ENCODE measurements at places on chromosomes 16 and 17. TPM values are rescaled to one million over a fixed set of nuclear protein-coding genes. Genes with fewer than 3 reads are reported as not detected.

Gene PRR11
- 51.9 TPM for total RNA-seq

Gene CCDC200
- total RNA-seq = not detected

Gene DNASE1L2
- total RNA-seq = 1.6 TPM

Gene CD300E
- total RNA-seq = not detected

Gene VPS25
- 77.5 TPM for total RNA-seq

Gene KRTAP2-1
- total RNA-seq = not detected

Gene FSCN2
- total RNA-seq = 0.28 TPM

Gene RAB40C
- 6.0 TPM for total RNA-seq

Gene ENPP7
- not detected for total RNA-seq

Gene NRN1L
- total RNA-seq = 2.0 TPM

Gene HSD17B1
- total RNA-seq = 2.6 TPM

Gene C17orf100
- 3.9 TPM for total RNA-seq

Gene MEFV
- not detected for total RNA-seq

Gene MC1R
- total RNA-seq = 1.7 TPM

Gene WFIKKN1
- 5.9 TPM for total RNA-seq

Gene SULT1A4
- total RNA-seq = 1.1 TPM

Gene C16orf89
- 0.37 TPM for total RNA-seq

Gene FAM20A
- 0.41 TPM for total RNA-seq

Gene CCL23
- not detected for total RNA-seq

Gene KRTAP2-2
- not detected for total RNA-seq

Gene MPP2
- 7.8 TPM for total RNA-seq

Gene CDH5
- not detected for total RNA-seq

Gene MT4
- not detected for total RNA-seq

Gene PTRH2
- 15.3 TPM for total RNA-seq

Gene ZFP3
- 0.34 TPM for total RNA-seq

Gene LRRC36
- 0.34 TPM for total RNA-seq

Gene TBC1D3I
- not detected for total RNA-seq

Gene SOX9
- 10.6 TPM for total RNA-seq

Gene TBC1D3K
- total RNA-seq = not detected

Gene PMFBP1
- total RNA-seq = 0.96 TPM

Gene GPR139
- total RNA-seq = not detected

Gene CDH1
- total RNA-seq = 3.3 TPM

Gene PIMREG
- total RNA-seq = 151 TPM

Measured in neural progenitor cell (in vitro differentiated cells).